ENCODE measurements at places on chromosomes 4 and X.

- DNase-seq: no peak
Observed at GRCh38 chr4:146051223-146051622, 112.6 kb upstream of the ZNF827 start.

DNA sequence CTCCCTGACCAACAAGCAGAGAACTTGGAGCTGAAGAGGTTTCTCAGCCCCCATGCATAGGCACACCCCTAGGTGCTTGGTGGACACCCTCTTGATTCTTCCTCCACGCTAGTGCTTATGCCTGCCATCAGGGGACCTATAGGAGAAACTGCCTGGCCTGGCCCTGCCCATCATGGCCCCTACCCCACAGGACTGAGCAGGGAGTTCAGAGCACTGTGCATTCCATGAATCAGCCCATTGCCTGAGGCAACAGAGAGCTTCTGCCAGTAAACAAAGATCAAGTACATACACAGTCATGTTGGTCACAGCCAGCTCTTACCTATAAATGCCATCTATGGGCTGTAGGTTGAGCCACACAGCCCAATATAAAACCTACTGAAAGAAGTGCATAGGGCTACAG, 99.1 kb upstream of the EDNRA start:
- DNase-seq: no peak

DNA sequence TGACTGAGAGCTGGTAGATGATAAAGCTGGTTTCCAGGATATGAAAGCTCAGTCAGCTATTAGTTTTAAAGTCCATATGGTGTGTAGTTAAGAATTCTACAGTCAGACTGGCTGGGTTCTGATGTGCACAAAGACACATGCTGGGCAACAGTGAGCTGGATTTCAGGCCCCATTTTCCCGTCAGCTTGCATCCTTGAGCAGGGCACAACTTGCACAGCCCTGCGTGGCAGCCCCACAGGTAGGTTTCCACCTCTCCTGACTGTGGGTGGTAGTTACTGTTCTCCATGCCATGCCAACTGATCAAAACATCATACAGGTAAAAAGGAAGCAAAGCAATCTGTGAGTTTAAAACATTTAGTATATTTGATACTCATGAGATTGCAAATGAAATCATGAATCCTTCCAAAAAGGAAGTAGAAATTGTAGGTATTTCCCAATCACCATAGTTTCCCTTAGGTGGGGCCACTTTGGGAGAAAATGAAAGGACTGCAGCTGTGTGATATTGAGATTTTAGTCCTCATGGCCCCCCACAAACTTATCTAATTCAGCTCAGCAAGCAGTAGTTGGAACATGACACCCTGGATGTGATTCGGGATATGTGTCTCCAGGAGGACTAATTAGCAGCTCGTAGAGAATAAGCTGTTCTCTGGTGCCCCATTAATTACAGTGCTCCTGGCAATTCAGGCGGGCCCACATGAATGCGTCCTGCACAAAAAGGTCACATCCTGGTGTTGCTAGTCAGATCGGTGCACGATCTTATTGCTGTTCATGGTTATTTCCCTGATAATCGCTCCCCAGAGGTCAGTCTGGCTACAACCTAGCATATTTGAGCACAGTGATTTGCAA, 42.4 kb upstream of the NOCT start:
- no peak for DNase-seq

- DNase-seq: no peak
Observed at GRCh38 chrX:10199212-10199611, 42.4 kb downstream of the CLCN4 start.

- no peak for DNase-seq
Observed at GRCh38 chrX:6131287-6131686, 97.4 kb downstream of the NLGN4X start.

GRCh38 chr4:8121292-8122015, 37.2 kb downstream of the ABLIM2 start:
- no peak for DNase-seq

DNA sequence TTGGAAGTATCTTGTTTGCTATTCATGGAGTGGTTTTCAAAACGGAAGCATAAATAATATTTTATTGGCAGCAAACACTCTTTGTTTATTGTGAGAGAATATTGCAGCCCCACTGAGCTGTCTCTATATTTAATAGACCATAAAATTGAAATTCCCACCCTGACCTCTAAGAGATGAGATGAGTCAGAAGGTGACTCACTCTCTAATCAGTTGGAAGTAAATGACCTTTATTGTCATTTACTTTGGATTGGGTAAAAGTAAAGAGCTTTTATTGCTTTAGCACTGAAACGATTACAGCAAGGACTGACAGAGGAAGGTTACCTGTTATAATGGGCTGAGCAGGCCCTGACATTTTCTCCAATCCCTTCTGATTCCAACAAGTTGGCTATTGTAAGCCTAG, 55.0 kb downstream of the SYTL5 start:
- DNase-seq: no peak

GRCh38 chrX:48591255-48591791, 6.0 kb upstream of the WDR13 start:
- no peak for DNase-seq

- DNase-seq: no peak
Observed at GRCh38 chr4:148124512-148124911, 317.7 kb downstream of the NR3C2 start.

DNA sequence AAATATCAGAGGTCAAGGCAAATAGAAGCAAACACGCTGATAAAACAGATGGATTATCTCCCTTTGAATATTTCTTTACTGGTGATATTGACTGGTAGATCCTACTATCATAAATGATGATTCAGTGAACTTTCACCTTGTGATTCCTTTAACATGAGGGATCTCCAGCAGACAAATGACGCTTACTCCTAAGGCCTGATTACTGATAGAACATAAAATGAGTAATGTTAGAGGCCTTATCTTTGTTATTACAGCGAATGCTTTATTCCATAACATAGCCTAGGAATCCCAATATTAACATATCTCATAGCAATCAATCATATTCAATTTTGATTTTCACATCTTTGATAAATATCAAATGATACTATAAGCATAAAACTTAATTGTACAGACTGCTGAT, 152.3 kb downstream of the SLC10A7 start:
- no peak for DNase-seq

DNA sequence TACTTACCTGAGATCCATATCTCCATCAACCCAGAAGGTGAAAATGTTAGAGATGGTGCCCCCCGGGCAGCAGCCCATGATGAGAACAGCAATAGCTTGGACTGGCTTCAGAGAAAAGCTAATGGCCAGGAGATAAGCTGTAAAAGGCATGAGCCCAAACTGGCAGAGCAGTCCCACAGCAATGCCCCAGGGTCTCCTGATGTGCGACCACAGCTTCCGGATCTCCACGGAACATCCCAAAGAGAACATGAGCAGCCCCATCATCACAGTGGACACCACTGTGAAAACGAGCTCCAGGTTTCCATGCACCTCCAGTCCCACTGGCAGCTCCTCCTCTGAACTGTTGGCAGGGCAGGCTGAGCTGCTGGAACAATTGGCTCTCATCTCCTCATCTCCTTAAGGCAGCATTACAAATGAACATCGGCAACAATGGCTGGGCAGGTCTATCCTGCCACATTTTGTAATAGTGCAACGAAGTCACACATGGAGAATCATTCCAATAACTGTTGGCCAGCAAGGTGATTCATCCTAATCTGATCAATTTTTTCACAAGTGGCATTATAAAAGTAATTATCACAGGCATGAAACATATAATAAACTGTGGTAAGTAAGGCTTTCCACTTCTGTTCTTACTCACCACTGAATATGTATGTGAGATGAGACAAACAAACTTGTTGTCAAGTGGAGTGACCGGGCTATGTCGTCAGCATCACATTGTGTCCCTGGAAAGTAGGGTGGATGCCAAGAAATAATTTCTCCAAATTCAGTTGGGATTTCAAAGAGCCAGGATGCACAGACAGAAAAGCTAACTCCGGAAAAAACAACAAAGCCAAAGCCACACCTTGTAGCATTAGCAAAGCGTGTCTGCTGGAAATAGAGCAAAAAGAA, at the start of gene SLC10A6:
Gene SLC10A6 (minus strand): TSS at position 653 of the 888 bp plus-strand sequence. CDS start 269 bp downstream, at position 384.
- DNase-seq: no peak

- DNase-seq: no peak
Observed at GRCh38 chr4:180900781-180901180, 1342.4 kb upstream of the TENM3 start.

GRCh38 chrX:125203365-125203736, 116.3 kb upstream of the TEX13C start:
- no peak for DNase-seq

- DNase-seq: no peak
Observed at GRCh38 chrX:50100188-50100587, 100.6 kb downstream of the AKAP4 start.

DNA sequence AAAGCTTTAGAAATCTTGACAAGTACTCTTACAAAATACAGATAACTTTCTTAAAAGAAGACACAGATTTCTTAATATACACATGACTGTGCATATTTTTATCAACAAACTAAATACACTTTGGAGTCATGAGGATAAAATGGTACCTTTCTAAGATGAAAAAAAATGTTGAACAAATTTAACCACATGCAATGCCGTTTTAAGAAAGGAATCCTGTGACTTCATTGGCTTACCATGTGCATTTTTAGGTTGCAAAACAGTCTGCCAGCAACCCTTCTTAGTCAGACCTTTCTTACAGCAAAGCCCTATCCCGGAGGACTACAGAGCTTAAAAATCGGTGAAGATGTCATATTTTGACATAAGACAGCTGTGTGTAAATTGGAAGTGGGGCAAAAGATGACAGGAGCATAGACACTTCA, 51.7 kb downstream of the GASK1B start:
- DNase-seq: no peak

DNA sequence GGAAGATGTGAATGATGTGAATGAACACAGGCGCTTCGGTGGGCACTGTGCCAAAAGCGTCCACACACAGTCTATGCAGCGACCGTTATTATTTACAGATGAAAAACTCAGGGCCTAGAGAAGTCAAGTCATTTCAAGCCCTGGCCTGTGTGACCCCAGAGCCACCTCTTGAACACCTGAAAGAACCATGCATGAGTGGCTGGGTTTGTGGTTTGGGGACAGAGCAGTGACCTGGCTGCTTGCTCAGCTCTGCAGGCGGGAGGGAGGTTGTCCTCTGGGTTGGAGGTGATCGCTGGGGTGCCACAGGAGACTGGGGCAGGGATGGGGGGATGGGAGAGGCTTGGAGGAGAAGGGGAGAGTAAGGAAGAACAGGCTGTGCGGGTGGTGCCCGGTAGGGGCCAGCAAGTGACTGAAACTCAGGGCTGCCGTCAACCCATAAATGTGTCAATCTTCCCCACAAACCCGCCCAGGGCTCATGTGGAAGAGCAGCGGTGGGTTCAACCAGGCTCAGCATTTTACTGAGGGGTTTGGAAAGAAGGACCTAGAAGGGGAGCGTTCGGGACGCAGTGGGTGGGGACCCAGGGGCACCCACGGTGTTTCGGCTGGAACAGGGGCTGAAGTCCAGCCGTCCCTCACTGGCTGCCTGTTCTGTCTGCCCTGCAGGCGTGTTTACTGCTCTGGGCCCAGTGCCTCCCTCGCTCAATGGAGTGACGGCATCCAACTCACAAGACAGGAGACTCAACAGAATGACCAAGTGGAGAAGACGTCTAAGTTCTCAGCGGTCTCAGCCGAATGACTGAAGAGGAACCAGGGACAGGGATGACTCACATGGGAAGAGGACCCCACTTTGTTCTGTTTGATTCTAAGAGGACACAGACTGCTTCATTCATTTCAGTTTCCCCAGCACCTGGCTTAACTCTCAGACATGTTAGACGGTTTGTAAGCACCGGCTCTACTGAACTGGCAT, 167.8 kb downstream of the AFAP1 start:
- no peak for DNase-seq

- no peak for DNase-seq
Observed at GRCh38 chrX:43940816-43941474, 32.2 kb downstream of the NDP start.

DNA sequence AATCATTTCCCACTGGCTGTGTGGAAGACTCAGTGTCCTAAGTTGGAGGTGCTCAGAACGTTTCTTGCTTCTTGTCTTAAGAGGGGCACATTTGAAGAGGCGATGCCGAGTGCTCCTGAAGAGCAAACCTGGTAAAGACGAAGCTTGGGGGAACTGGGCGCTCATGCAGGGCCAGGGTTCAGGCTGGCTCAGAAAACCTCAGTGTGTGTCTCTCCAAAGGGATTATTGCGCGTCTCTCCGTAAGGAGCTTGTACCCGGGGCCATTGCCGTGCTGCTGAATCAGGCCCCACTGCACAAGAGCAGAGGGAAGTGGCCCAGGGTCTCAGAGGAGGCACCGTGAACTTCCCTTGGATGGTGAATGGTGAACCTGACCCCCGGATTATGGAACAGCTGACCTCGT, 44.4 kb downstream of the PSAPL1 start:
- no peak for DNase-seq

DNA sequence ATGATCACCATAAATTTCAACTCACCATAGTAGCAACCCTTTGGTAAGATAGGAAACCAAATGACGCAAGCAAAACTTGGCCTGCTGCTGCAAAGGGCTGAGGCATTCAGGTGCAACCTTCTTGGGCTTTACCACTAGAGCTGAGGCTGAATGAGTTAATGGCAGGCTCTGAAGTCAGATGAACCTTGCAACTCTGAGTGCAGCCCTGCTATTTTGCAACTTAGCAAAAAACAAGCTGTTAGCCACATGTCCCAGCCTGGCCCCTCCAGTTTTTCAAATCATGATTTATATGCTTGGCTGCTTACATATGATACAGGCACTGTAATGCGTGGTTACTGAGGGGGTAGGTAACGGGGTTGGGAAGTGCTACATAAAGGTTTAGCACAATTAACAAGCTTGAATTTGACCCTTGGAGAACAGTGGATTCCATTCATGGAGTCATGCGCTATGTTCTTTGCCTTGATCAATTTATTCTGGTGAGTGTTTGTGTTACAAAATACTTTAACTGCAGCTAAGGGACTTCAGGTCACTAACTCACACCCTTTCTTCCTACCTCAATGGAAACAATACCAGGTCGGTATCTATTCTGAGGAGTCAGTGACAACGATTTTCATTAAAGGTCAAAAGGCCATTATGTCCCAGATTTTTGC, 80.5 kb upstream of the PPARGC1A start:
- DNase-seq: no peak

GRCh38 chr4:1870328-1870577, 940 bp upstream of the NSD2 start:
- DNase-seq: peak; percentile 86

DNA sequence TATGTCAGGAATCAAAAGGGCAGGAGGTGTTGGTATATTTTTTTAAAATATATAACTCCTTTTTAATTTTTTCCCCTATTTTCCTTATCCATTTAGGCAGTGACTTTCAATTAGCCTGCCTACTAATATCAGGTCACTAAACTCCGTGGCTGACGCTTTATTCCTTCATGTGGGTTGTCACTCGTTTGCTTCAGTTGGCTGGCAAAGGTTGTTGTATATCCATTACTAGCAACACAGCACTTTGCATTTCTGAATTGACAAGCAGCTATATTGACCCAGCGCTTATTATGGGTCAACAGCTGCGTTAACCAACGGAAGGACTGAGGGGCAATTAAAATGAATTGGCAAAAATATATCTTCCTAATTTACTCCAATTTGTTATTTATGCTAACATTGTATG, 87.7 kb downstream of the ARX start:
- no peak for DNase-seq

DNA sequence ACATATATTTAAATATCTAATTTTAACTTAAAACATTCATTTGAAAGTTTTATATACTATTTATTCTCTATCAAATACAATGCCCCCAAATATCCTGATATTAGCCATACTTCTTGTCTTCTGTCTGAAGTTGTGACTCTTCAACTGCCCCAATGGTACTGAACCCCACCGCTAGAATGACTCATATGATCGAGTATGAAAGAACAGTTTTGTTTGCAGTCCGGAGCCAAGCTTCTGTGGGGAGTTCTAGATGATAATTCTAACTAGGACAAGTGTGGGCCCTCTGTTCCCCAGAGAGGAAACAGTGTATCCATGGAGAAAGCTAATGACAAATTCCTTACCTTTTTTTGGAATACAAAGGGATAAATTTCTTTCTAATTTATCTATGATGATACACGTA, 24.7 kb upstream of the CT47A1 start:
- DNase-seq: no peak
